ENCODE measurements at places on chromosomes 3 and 15. TPM values are rescaled to one million over a fixed set of nuclear protein-coding genes. Genes with fewer than 3 reads are reported as not detected.

GRCh38 chr3:138468886-138469285 is 34.5 kb downstream of the ESYT3 start:
- no peak for DNase-seq

- DNase-seq = no peak
Measured at GRCh38 chr3:122019493-122019892, 2.6 kb downstream of the ILDR1 start.

Gene FGF12
- 6.0 TPM for total RNA-seq

DNA sequence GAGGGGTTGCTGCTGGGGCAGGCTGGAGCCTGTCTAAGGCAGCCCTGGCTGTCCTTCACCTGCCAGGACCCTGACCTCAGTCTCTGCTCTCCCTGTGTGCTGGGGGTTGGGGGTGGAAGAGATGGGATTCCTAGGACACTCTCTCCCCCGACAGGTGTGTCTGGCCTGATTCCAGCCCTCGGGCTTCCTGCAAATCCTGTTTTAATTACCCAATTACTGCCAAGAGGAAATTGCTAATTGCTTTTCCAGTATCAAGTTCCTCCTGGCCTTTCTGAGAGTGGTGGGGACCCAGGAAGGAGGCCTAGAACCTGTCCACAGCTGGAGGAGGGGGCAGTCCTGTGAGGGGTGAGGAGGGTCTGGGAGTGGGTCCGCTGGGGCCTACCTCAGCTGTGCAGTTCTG is 15.8 kb downstream of the PLXNA1 start:
- no peak for DNase-seq

DNA sequence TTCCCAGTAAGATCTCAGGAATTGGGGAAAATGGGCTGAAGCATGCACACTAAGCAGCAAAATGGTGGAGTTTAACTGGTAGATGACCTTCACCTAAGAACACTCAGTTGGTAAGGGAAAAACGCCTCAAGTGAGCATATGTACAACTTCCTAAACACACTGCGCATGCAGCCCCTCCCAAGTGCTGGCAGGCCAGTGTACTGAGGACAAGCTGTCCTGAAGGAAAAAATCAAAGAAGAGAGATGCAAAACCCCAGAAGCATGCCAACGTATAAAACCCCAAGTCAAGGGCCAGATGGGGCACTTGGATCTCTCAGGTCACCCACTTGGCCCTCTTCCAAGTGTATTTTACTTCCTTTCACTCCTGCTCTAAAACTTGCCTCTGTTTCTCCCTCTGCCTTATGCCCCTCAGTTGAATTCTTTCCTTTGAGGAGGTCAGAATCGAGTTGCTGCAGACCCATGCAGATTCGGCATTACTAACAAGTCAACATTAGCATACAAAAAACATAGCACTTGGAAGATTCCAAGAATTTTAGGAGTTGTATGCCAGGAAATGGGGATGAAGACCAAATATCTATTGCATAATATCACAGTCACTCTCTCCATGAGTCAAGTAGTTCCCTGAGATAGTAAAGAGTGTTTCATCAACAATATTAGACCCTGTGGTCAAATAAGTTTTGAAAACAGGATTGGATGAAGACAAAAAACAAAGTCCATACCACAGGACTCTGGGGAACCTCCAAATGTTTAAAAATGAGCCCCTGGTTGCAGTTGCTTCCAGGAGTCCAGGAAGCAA is 10.8 kb upstream of the FYCO1 start:
- peak; percentile 93 for DNase-seq

Measured in lung (tissue), 17 donors.